CD4-positive, alpha-beta T cell treated with Interleukin-15 for 4 hours (primary cell): ENCODE measurements at places on chromosomes 1 and 21.

DNA sequence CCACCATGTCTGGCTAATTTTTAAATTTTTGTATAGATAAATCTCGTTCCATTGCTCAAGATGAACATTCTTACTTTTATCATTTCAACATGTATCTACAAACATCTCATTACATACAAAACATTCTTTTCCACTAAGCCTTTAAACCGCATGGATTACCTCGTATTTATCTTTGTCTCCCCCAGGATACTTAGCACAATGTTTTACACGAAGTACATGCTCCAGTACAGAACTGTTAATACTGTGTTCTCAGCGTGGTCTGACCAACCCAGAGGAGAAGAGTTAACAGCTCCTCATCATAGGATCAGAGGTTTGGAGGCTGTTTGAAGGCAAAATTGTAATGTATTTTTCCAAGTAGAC, 7.4 kb downstream of the PIK3C2B start:
- DNase-seq, result no peak

DNA sequence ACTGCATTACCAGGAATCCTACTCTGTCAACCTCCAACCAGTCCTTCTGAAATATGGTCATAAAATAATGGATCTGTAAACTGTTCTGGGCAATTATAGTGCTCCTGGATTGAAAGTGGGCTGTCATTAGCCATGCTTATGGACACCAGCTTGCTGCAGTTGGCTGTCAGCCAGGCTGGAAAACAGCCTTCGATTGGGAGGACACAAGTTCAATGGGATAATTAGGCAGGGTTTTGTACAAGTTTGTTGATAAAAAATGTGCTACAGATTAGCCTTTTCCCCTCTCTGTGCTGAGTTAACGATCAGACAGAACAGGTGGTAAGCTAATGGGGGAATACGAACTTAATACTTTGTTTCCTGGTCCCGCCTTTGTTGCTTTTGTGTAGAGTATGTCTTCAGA, 413.9 kb downstream of the DUSP10 start:
- DNase-seq, result no peak

DNA sequence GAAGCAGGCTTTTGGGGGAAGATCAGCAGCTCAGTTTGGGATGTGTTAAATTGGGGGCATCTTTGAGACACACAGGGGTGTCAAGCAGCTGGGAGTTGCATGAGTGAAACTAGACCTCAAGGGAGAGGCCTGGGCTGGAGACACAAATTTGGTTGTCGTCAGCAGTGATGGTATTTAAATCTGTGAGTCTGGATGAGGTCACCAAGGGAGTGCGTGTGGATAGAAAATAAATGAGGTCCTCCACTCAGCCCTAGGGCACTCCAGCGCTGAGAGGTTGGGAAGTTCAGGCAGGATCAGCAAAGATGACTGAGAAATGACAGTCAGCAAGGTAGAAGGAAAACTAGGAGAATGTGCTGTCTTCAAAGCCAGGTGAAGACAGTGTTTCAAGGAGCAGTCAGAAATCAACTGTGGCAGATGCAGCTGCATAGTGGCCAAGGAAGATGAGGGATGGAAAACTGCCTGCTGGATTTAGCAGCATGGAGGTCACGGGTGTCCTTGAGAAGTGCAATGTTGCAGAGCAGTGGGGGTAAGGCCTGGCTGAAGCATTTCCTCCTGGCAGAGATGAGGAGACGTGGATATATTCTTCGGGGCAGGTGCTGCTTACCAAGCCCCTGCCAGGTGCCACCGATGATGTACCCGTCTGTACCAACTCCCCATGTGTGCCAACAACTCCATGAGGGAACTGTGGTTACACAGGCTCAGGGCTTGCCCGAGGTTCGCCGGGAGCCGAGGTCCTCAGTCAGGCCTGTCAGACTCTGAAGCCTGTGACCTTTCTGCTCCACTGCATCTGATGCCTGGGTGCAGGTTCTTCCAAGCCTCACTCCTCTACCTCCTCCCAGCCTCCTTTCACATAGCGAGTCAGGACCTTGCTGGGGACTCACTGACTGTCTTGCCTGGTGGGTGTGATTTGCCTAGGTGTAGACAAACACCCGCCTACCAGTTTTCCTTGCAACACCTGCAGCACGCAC, 11.3 kb downstream of the MAP7D1 start:
- DNase-seq, result no peak

GRCh38 chr1:94362466-94363058, 55.6 kb upstream of the ABCD3 start:
- no peak for DNase-seq

DNA sequence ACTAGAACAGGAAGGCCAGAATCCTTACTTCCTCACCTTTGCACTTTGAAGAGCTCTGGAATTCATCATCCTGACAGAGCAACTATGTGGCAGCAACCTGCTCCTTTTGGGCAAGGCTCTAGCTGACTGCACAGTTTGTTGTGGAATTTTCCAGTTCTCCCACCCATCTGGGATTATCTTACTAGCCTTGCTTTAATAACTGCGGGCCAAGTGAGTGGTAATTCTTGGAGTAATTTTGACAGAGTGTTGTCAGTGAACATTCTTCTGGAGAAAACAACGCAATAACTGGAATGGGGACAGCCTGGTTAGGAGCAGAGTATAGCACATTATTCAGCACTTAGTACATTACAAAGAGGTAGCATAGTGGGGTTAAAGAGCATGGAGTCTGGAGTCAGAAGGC, 75.3 kb downstream of the NTMT2 start:
- DNase-seq, result no peak

DNA sequence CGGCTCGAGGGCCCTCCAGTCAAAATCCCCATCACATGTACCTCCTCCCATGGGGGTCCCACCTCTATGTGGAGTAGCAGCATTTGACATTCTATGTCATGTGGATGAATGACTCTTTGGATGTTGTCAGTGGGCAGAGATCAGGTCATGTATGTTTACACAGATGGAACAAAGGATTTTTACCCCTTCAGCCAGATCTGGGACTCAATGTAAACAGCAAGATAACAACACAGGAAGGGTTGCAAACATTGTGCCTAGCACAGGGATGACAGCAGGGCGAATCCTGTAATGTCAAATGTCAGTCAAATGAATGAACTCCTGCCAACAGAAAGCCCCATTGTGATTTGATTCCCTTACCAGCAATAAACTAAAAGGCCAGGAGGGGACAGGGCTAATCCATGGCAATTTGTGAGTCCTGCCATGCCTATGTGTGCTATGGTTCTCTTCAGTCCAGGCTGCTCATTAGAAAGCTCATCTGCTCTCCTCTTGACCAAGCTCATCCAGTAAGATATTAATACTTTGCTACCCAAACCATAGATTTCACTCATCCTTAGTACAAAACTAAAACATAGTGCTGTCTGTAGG, 60.3 kb downstream of the PGBD5 start:
- no peak for DNase-seq

DNA sequence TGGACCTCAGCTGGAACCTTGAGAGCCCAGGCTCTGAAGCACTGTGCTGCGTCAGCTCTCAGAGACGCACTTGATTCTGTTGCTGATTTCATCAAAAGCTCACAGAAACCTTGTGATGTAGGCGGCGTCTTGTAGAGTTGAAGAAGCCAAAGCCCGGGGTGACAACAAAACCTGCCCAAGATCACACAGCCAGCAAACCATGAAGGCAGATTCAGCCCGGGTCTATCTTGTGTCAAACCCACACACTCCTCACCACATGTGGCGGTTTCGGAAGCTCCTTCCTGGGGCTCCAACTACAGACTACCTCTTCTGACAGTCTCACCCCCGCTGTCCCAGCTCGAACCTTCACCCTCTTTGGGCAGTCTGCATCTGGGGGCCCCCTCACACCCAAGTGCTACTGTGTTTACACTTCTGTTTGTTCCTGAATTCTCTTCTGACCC, 50.4 kb downstream of the TENT5C start:
- DNase-seq, result peak; percentile 78

DNA sequence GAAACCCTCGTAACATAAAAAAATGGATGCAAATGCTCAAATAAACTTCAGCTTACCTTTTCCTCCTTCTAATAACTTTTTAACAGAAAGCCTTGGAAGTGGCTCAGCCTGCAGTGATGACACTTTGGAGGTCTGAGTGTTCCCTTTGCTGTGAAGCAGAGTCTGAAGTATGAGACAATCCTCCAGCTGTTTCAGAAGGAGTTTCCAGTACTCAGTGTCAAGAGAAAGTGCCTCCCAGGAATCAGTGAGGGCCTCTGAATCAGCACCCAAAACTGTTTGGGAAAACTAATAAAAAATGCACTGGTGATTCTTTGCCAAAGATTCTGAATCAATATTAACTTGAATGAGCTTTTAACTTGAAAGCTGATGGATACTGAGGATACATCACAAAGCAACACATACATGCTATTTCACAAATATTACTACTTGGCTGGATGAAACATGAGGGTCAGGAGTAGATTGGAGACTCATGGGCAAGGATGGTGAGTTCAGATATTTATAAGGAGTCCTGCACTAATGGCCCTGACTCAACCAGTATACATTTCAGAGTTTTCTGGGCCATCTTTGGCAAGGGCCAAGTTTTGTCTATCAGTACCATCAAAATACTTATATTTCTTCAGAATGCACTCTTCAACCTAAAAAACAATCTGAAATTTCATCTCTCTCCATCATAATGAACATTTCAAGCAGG, 77.0 kb downstream of the IARS2 start:
- no peak for DNase-seq

DNA sequence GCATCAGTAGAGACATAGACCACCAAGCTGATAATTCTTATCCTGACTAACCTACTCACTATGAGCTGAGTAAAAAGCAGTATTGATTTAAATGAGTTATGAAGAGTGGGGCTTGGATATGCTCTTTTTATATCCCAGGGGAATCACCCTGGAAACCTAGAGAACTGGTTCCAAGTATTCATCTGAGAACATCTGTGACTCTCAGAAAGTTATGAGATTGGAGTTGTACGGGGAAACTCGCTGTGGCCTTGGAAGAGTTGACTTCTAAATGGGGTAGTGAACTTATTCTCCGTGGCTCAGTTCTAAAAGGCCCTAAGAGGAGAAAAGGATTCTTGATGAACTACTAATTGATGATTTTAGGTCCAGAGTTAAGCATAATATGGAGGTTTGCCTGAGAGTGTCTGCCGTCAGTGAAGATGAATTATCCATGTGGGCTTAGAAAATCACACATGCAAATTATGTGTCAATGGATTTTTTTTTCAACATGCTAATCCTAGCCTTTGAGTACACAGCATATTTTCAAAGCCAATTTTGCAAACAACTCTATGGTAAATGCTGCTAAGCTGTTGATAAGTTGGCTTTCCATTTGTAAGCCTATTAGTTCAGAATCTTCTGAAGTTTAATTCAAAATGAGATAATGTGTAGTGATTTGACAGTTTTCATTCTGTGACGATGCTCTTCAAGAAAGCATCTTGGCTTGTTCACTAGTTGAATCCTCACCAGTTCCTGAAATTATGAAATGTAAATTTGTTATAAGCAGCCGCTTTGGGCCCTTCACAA, 122.7 kb downstream of the FGGY start:
- no peak for DNase-seq

DNA sequence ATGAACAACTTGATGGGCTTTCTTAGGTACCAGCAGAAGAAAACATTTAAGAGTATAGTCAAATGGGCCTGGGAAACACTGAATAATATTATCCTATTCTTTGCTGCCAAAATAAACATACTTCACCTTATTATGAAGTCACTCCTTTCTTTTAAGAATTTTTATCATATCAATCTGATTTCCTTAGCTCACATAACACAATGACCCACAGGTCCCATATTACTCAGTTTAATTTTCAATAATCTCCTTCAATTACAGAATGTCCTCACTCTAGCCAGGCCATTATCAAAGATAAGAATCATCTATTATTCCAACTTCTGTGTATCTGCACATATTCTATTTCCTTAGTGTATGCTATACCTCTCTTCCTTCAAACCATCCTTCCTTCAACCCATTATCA, 63.0 kb downstream of the PIGK start:
- no peak for DNase-seq

DNA sequence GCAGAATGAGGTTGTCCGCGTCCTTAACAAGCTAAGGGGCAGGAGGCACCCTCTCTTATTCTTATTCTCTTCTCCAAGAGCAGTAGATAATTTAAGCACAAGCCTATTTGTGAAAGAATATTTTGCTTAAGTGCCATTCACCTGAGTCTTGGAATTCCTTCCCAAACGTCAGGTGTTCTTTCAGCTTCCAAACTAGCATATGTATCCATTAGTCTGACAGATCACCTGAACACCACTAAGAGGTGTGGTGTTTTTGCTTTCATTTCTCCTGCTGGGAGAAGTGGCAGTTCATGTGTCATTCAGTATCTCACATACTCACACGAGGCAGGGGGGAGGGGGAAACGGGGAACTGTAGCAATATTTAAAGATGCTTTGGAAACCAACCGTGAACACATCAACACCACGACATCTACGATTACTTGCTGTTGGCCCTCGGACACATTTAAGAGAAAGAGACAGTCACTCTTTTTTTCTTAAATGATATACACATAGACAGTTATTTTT, 45.5 kb upstream of the RBM15 start:
- no peak for DNase-seq

DNA sequence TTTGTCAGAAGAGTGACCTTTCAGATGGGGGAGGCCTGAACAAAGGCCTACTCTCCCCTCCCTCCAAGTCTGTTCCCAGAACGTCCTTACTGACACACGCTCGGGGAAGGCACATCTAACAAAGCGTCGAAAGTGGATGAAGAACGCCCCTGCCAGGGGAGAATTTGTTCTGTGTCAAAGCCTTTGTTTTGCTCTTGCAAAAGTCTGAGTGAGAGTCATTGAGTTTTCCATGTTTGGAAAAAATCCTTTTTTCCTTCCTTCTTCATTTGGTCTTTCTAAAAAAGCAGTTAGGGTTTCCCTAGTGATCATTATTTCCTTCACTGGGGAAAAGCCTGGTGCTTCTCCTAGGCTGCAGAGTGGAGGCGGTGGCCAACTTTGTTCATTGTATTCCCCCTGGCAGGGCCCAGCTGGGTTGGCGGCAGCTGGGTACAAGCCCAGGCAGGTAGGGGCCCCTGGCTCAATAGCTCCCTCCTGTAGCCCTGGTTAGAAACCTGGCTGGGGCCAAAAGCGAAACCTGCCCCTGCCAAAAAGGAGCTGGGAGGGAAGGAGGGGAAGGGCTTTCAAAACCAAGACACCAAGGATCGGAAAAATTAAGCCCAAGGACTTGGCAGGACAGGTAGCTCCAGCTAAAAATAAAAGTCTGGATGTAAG, 81.1 kb downstream of the ITPKB start:
- DNase-seq, result no peak

GRCh38 chr1:3312898-3313575, 141.4 kb upstream of the ARHGEF16 start:
- no peak for DNase-seq

- no peak for DNase-seq
Measured at GRCh38 chr1:70429757-70430156, 18.7 kb downstream of the CTH start.

- no peak for DNase-seq
Measured at GRCh38 chr1:174795806-174796205, 203.9 kb upstream of the CACYBP start.

GRCh38 chr1:198455966-198456365, 84.5 kb downstream of the ATP6V1G3 start:
- no peak for DNase-seq

GRCh38 chr1:225201447-225201846, 226.4 kb downstream of the LBR start:
- no peak for DNase-seq
